ENCODE measurements at places on chromosomes 5 and 9.
A peak's percentile ranks its signal among the peaks of the same experiment; 100 is the strongest.

GRCh38 chr9:128636024-128636390 lies 20.6 kb downstream of the DYNC2I2 start:
- DNase-seq = no peak

DNA sequence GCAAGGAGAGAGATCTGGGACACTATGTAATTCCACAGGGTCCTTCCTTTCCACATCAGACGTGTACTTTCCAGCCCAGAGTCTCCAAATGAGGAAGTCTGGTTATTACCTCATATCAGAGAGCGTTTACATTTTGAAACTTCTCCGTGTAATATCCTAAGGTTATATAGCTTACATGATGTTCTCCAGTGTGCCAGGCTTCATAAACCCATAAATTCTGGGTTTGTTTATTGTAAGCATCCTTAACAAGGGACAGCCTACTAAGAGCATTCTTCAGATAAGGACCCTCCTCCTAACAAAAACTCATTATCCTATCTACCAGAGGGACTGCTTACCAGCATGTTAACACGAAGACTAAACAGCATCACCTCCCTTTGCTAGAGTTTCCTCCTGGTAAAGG lies 17.9 kb downstream of the SRFBP1 start:
- DNase-seq = no peak

GRCh38 chr5:189976-190365 lies 1.3 kb upstream of the LRRC14B start:
- no peak for DNase-seq

DNA sequence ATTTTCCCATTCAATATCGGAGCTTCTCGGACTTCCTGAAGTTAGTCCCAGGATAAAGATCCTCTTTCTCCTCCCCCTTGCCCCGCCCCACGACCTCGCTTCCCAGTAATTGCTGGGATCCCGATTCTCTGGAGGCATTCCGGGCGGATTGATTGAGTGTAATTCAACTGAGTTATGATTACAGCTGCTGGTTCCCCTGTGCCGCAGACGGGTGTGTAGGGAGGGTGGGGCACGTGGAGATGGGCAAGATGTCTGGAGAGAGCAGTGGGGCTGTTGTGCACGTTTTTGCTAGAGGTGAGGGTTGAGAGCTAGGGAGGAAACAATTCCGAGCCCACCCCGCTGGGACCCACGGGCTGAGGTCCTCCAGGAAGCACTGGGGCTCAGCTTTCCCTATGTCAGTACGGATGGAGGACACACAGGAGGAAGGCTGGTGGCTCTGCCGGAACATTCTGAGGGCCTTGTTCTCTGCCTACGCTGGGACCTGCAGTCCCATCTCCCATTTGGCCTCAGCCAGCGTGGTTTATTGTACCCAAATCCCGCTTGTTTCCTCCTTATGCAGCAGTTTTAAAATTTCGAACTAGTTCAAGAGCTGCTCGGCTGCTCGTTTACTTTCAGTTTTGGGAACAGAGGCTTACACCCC lies 2.4 kb upstream of the DMRT2 start:
- DNase-seq = peak; percentile 28

DNA sequence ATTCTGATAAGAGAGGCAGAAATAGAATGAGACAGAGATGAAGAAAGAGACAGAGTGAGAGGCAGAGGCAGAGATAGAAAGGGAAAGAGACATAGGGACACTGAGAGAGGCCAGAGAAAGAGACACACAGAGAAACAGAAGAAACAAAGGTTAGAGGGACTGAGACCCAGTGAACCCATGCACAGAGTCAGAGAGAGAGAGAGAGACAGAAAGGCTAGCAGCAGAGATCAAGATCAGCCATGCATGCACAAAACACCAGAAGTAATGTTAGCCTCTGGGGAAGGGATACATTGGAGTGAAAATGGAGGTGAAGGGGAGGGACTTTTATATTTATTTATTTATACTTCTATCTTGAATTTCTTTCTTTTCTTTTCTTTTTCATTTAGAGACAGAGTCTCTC lies 14.1 kb upstream of the SPARC start:
- DNase-seq = no peak

- DNase-seq = peak; percentile 88
Measured at GRCh38 chr5:81165493-81166119, 67.5 kb upstream of the CKMT2 start.

DNA sequence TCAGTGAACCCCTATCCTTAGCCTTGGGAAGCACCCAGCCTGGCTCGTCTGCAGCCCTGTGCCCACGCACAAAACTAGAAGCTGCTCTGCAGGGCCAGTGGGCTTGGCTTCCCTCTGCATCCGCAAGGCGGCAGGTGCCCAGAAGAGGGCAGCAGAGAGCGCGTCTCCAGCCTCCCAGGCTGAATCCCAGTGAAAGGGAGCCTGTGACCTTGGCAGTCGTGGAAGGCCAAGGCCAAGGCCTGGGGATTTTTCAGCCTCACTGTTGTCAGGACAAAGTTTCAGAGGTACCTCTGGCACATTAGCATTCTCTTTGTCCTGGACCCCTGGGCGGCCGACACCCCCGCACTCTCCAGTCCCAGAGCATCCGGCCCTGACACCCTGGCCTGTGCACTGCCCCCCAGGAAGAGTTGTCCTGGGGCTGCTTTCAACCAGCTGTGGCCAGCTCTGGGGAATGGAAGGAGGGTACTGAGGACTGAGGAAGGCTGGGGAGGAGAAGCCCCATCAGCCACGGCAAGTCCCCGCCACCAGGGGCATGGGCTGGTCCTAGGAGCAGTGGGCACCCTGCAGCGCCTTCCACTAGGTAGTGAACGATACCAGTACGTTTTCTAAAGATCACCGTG lies 63.6 kb upstream of the IL17B start:
- peak; percentile 82 for DNase-seq

GRCh38 chr5:173712609-173713175 lies 96.2 kb upstream of the BOD1 start:
- DNase-seq = no peak

DNA sequence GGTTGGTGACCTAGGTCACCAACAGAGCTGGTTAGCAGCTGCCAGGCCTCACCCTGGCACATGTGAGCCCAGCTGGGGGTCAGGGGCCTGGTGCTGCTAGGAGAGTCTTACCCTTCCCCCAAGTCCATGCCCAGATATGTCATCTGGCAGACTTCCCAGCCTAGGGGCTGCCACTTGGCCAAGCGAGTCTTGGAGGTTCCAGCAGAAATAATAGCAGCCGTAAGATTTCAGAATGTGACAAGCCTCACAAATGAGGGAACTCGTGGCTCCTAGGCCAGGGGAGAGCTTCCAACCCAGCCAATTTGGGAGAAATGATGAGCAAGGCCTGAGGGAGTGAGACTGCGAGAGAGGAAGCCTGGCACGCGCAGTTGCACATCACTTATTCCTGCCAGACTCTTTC lies 11.1 kb downstream of the URM1 start:
- DNase-seq = no peak

- no peak for DNase-seq
Measured at GRCh38 chr5:139810341-139811273, 15.0 kb downstream of the PSD2 start.

DNA sequence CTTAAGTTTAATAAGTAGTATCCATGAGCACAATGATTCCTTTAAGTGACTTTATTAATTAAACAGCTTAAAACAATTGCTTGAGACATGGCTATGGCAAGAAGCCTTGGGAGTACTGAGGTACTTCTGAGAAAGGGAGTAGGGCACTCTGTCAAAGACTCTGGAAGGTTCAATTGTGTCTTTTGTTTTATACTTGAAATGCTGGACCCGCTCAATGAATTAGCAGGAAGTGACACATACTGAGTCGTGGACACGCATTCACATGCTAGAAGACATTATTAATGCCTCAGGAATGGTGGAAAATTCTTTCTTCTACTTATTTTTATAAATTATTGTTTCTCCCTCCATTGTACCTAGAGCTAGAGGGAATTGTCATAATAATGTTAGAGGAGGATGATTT lies 347.3 kb upstream of the ZNF608 start:
- no peak for DNase-seq

DNA sequence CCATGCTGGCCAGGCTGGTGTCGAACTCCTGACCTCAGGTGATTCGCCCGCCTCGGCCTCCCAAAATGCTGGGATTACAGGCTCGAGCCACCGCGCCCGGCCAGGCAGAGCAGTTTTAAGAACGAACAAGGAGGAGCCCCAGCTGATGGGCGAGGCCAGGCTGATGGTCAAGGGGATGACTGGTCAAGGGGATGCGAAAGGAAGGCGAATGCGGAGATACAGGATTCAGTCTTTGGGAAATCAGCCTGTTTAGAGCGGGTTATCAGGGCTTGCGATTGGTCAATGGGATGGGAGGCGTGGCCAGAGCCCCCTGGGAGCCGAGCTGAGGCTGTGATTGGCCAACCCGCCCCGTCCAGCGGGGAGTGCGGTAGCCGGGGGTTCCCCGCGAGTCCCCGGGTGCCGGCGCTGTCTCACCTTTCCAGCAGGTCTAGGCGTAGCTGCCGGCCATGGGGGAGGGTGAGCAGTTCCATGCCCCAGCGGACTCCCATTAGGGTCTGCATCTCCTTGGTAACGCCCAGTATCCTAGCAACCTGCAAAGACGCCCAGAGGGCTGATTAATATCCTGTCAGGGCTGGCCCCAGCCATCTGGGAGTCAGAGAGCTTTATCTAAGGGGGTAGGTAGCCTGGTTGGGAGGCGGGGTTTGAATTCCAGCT lies 7.5 kb upstream of the TOR2A start:
- no peak for DNase-seq

GRCh38 chr5:119570910-119571309 lies 58.4 kb upstream of the FAM170A start:
- DNase-seq = no peak

- DNase-seq = no peak
Measured at GRCh38 chr5:74093561-74093960, 467.6 kb downstream of the ARHGEF28 start.

- DNase-seq = no peak
Measured at GRCh38 chr5:16564248-16564867, 52.4 kb downstream of the RETREG1 start.

GRCh38 chr5:150625164-150625535 lies 15.3 kb upstream of the SYNPO start:
- no peak for DNase-seq

- no peak for DNase-seq
Measured at GRCh38 chr9:112884721-112885120, 6.0 kb downstream of the SLC46A2 start.

GRCh38 chr5:52809884-52810283 lies 22.2 kb downstream of the ITGA1 start:
- DNase-seq = no peak

DNA sequence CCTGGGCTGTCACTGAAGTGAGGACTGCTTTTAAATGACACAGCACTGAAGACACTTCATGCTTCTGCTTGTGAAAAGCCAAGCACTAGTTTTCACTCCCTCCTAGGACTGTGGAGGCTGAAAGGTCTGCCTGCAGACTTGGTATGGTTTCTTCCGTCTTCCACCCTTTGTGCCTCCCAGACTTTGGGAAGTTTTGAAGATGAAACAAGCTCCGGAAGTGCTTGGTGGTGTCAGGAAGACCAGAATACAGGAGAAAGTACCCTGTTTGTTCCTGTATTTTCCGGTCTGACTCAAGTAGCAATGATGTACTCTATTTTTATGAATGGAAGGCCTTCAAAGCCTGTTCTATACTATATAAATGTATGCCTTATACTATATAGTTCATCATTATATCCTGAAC lies 222.7 kb downstream of the PDZD2 start:
- no peak for DNase-seq

- no peak for DNase-seq
Measured at GRCh38 chr5:65728218-65728617, 6.2 kb downstream of the NLN start.

- no peak for DNase-seq
Measured at GRCh38 chr5:170509348-170509660, 5.5 kb downstream of the KCNIP1 start.

GRCh38 chr9:132350861-132351315 lies 3.9 kb downstream of the SETX start:
- peak; percentile 59 for DNase-seq

DNA sequence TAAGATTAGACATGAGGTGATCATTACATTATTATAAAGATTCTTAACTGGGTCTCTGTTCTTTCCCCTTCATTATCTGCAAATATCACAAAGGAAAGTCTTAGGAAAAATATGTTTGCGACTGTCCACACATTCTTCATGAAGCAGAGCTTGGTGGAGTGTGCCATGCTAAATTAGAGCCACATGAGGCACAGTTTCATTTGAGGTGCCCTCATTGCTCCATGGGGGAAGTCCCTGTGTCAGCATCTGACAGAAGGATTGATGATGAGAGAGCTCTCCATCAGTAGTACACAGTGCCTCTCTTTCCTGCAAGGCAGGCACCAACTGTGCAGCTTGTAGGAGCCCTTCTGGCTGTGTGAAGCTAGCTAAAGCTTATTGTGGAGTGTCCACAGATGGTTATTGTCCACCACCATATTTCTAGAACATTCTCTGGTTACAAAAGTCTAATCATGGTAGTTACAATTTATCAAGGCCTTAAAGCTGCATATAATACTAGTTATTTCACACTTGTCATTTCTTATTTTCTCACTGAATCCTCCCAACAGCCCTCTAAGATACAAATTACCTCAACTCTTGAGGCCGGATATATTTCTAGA lies 63.9 kb downstream of the C9orf152 start:
- DNase-seq = peak; percentile 72

DNA sequence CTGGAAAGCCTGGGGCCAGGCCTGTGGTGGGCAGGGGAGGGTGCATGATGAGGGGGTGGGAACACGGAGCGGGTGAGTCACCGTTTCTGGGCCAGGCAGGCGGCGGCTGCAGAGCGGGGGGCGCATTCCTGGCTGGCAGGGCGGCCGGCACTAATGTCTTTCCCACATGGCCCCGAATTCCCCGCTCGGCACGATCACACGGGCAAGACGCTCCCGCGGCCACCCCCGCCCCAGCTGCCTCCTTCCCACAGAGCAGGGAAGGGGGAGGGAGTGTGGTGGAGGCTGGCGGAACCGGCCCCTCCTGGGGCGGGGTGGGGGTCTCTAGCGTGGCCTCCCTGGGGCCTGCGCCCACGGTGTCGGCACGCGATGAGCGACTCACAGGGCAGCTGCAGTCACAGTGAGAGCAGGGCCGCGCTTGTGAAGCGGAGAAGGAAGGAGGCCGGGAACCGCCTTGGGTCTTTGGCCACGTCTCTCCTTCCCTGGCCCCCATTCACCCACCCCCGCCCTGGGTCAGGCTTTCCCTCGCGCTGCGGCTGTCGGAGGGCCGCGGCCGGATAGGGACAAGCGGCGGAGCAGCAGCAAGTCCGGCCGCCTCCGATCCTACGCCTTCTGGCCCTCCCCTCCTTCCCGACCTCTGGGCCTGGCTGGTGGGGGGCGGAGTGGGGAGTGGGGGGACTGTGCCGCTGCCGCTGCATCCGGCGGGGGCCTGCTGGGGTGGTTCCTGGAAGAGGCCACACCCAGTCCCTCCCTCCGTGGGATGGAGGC lies 48.9 kb downstream of the CXXC5 start:
- peak; percentile 44 for DNase-seq

DNA sequence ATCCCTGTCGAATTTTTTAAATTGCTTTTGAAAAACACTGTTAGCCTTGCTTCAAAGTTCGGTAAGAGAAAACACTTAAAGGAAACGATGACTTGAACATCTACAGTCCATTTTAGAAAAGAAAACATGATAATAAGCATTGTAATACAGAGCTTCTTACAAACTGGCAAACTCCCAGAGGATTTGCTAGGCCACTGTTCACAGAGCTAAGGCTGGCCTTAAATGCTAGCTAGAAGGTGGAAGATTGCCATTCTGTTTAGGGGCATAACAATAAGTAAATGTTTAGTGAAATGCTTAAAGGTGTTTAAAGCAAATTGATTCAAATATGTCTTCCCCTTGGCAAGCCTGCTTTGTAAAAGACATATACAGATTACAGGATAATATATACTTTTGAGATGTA lies 169.6 kb downstream of the TLE4 start:
- no peak for DNase-seq
